PC-3 (cell line): ENCODE measurements at places on chromosomes 16 and 17. TPM values are rescaled to one million over a fixed set of nuclear protein-coding genes. Genes with fewer than 3 reads are reported as not detected.

Gene KRT9
- total RNA-seq, result 1.0 TPM in 1 of 2 replicates, not detected in the other

GRCh38 chr16:57345666-57346204 is 12.8 kb upstream of the CCL22 start:
- H3K4me3 ChIP-seq, result no peak overlapping the region
- peaks cover 16% of the 10 kb centered on the region for H3K4me1 ChIP-seq
- no peak for DNase-seq
- H3K36me3 ChIP-seq, result no peaks in the 10 kb centered on the region
- no peak overlapping the region for H3K27ac ChIP-seq
- H3K27me3 ChIP-seq, result no peaks in the 10 kb centered on the region

DNA sequence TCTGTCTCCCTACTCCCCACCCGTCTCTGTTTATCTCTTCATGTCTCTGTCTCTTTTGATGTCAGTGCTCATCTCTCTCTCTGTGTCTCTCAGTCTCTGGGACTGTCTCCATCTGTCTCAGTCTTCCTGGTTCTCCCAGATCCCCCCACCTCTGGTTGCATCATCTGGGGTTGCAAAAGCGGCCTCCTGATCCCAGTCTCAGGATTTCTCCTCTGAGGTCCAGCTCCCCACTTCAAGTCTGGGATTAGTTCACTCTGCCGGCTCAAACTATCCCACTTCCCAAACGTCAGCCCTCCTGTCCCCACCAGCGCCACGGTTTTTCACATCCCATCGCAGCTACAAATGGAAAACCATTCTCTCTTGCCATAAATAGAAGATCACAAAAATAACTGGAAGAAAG is 9.0 kb downstream of the TEKT5 start:
- no peaks in the 10 kb centered on the region for H3K36me3 ChIP-seq
- no peak overlapping the region for H3K27ac ChIP-seq
- DNase-seq, result no peak
- peaks cover 9% of the 10 kb centered on the region; the same call in 1 of the 2 replicates for H3K4me1 ChIP-seq
- no peaks in the 10 kb centered on the region for H3K27me3 ChIP-seq
- no peak overlapping the region for H3K4me3 ChIP-seq

Gene HAP1
- 1.2 and 1.4 TPM in 2 replicates for total RNA-seq

Gene SLC5A10
- total RNA-seq, result not detected in 2 replicates

Gene ZFHX3
- 3.5 and 4.5 TPM in 2 replicates for total RNA-seq

DNA sequence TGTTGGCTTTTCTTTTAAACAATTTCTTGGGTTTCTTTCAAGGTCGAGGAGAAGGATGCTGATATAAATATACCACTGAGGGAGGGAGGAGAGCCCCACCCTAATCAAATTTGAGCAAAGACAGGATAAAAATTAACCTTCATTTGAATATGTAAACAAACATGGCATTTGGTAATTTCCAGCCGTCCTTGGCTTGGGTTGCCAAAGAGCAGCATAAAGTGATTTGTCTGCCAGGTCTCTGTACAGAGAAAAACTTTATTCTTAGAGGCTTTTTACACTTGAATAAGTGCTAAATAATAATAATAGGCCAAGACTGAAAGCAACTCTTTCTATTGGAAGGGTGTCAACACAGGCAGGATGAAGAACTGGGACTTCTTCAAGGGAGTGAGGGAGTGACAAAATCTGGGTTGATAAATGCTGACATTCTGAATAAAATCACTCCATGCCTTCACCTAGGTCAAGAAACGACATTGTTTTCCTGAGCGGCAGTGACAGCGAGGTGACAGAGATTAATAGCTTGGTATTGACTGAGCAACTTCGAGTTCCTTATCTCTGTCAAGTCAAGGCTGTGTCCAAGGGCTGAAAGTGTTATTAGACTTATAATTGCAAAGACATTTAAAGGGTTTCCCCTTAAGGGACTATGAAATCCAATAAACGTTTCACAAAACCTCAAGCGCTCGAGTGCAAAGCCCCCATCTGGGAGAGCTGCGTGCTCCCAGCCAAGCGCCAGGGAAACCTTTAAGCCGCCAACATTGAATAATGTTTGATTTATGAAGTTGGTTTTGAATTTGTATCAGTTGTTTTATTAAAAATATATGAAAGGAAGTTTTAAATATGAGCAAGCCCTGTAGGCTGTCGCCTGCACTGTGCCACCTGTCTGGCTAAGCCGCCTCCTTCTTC is 269.5 kb upstream of the N4BP1 start:
- H3K4me1 ChIP-seq, result no peaks in the 10 kb centered on the region
- no peaks in the 10 kb centered on the region for H3K36me3 ChIP-seq
- DNase-seq, result no peak
- peaks cover 16% of the 10 kb centered on the region for H3K27me3 ChIP-seq

Gene PHB1
- 585 and 641 TPM in 2 replicates for total RNA-seq

DNA sequence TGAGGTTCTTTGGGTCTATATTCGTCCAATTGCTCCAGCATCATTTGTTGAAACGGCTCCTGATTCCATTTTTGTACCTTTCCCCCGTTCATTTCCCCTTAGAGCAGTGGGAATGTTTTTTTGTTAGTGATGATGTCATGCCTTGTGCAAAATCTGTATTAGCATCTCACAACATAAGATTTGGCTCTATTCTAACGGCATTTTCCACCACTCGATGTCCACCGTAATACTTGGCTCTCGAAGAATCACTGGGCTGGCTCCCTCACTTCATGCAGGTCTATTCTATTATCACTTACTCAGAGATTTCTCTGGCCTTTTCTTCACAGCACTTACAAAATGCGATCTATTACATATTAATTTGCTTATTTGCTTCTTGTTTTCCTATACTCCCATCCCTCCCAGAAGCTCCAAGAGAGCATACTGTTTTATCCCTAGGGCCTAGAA is 571 bp upstream of the NME1 start:
- no peaks in the 10 kb centered on the region for H3K27me3 ChIP-seq
- peak; percentile 40 for DNase-seq
- peak overlapping the region; percentile 64 for H3K4me3 ChIP-seq
- peaks cover 24% of the 10 kb centered on the region for H3K4me1 ChIP-seq

Gene HOXB13
- total RNA-seq, result 80.8 and 96.5 TPM in 2 replicates

Gene SEPTIN1
- total RNA-seq, result 0.55 TPM in 1 of 2 replicates, not detected in the other

DNA sequence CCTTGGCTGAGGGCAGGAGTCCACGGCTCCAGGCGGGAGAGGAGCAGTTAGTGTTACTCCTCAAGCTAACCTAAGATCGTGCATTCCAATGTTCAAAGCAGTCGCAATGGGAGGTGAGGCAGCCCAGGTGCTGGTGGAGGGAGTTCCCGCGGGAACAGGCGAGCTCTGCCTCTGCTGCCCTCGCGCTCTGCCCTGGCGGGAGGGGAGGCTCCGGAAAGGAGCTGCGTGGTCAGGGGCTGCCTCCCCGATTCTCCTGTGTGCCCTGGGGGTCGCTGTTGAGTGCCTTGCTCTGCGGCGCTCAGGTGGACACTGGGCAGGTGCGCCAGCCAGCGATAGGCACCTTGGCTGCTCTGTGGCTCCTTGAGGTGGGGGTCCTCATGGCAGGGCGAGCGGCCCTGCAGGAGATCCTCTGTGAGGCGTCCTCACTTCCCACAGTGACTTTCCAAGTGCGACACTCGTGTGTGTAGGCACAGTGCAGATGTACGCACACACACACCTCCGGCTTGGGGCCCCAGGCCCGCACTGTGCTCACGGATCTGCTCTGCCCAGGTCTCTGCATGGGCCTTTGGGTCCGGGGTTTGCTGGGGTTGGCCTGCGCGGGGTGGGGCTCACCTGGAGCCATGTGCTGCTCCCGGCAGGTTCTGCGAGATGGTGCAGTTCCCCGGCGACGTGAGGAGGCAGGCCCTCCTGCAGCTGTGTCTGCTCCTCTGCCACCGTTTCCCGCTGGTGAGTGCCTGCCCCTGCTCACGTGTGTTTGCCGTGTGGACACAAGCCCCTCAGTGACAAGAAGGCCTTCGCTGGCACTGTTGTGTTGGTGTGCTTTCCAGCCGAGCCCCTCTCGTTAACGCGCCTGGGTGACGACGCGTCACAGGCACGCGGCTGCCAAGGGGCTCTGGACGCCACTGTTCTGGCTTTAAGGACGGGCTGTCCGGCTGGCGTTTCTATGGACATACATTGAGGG is 97.9 kb upstream of the ZNF750 start:
- H3K4me3 ChIP-seq, result no peak overlapping the region
- H3K27me3 ChIP-seq, result no peaks in the 10 kb centered on the region
- no peak for DNase-seq

Gene EVPLL
- 1.1 and 1.3 TPM in 2 replicates for total RNA-seq

GRCh38 chr17:40471846-40472732 is 28.8 kb downstream of the IGFBP4 start:
- no peak overlapping the region for H3K4me3 ChIP-seq
- H3K27ac ChIP-seq, result no peak overlapping the region
- DNase-seq, result no peak
- H3K4me1 ChIP-seq, result no peaks in the 10 kb centered on the region
- 0 out of 2 replicates have a peak, but pooled peaks cover 1% of the 10 kb centered on the region for H3K36me3 ChIP-seq

Gene SLC38A8
- not detected in 2 replicates for total RNA-seq

Gene IL21R
- total RNA-seq, result 0.55 TPM in 1 of 2 replicates, not detected in the other

DNA sequence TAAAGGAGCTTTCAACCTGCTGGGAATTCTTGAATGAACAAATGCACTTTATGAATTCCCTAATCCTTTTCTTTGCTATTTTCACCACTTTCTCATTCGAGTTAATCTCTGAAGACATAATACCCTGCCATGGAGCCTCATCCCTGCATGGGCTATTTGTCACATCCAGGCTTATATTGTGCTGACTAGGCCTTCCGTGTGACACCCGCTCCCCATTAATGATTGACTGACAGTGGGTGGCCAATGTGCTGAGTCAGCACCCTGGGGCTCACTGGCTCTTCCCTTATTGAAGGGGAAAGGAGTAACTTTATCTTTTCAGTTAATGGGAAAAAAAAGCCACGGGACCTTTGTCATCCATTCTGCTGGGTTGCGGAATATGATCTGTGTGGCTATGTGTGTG is 1024.8 kb upstream of the EEF2KMT start:
- H3K36me3 ChIP-seq, result no peaks in the 10 kb centered on the region
- no peaks in the 10 kb centered on the region for H3K27me3 ChIP-seq
- no peak overlapping the region for H3K27ac ChIP-seq
- H3K4me3 ChIP-seq, result no peak overlapping the region
- DNase-seq, result no peak
- no peaks in the 10 kb centered on the region for H3K4me1 ChIP-seq

Gene BBS2
- 17.6 and 19.2 TPM in 2 replicates for total RNA-seq

- DNase-seq, result no peak
- no peak overlapping the region for H3K4me3 ChIP-seq
- peaks cover 21% of the 10 kb centered on the region for H3K4me1 ChIP-seq
- no peaks in the 10 kb centered on the region for H3K27me3 ChIP-seq
Observed at GRCh38 chr17:41803049-41804020, 8.4 kb downstream of the P3H4 start.

Gene IRF8
- total RNA-seq, result not detected in 2 replicates

- H3K27me3 ChIP-seq, result no peaks in the 10 kb centered on the region
- 0 out of 2 replicates have a peak, but pooled peaks cover 6% of the 10 kb centered on the region for H3K4me1 ChIP-seq
- H3K27ac ChIP-seq, result no peak overlapping the region
- no peak for DNase-seq
- H3K4me3 ChIP-seq, result no peak overlapping the region
Observed at GRCh38 chr16:50269769-50270509, 3.6 kb downstream of the ADCY7 start.

Gene EFCAB5
- total RNA-seq, result 0.07 TPM in 1 of 2 replicates, not detected in the other

GRCh38 chr17:72447251-72447640 is 326.4 kb downstream of the SOX9 start:
- no peak overlapping the region for H3K27ac ChIP-seq
- peaks cover 21% of the 10 kb centered on the region for H3K4me1 ChIP-seq
- H3K27me3 ChIP-seq, result no peaks in the 10 kb centered on the region
- no peak overlapping the region for H3K4me3 ChIP-seq
- H3K36me3 ChIP-seq, result no peaks in the 10 kb centered on the region
